ENCODE measurements at places on chromosomes 6 and 20.

DNA sequence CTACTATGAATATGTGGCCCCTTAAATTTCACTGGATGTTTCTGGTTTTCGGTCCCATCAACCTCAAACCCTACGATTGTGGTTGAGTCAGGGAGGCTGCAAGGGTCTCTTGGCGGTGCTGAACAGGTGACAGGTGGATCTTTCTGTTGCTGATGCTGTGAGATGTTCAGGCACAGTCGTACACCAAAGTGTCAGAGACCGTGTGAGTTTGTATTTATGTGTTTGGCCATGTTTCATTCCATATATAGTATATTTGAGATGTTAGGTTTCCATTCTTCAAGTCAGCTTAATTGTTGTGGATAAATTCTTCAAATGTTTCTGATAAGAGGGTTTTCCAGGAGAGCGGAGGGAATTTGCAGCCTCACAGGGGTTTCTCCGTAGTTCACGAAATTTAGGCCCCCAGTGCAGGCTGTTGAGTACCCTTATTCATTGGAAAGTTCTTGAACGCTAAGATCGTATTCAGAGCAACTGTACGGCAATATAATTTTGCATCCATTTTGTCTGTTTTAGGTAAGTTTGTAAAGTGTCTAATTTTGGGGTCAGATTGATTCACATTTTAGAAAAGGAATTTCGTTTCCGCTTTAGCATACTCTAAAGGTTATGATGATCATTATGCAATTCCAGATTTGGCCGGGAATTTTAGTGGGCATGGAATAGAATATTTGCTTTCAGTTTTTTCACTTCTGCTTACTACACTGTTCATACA, 1.2 kb downstream of the TAB2 start:
- no peak for DNase-seq

DNA sequence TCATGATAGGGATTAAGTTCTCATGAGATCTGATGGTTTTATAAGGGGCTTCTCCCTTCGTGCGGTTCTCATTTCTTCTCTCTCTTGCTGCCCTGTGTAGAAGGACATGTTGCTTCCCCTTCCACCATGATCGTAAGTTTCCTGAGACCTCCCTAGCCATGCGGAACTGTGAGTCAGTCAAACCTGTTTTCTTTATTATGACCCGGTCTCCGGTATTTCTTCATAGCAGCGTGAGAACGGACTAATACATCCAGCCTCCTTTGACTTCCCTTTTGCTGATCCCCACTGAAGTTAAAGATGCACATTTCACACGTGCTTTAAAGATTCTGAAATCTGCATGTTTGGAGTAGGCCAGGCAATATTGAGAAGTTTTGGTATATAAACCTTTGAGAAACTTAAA, 543.1 kb downstream of the PRKN start:
- DNase-seq, result peak; percentile 37

DNA sequence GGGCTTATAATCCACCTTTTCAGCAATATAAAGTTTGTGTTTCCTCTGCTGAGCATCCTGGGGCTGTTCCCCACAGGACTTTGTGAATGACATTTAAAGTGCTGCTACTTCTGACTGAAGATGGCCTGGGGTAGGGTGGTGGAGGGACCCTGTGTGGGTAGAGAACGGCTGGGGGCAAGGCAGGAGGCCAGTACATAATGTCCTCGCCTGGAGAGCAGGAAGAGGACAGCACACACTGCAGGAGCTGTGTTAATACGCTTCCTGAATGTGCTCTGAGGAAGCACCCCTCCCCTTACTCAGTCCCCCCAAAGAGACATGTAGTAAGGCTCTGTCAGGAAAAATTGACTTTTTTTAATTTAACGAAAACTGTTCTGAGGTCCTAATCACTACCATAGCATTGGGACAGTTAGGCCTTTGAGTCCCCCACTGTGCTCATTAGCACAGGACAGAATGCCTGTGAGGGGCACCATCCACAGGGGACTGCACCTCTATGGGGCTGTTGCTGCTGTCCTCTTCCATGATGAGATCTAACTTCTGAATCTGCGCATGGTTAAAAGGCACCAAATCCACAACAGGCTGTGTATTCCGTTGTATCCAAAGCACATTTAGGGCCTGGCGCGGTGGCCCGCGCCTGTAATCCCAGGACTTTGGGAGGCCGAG, 68.5 kb downstream of the LYRM4 start:
- DNase-seq, result no peak

GRCh38 chr6:34412016-34412415, 13.9 kb downstream of the RPS10 start:
- no peak for DNase-seq

DNA sequence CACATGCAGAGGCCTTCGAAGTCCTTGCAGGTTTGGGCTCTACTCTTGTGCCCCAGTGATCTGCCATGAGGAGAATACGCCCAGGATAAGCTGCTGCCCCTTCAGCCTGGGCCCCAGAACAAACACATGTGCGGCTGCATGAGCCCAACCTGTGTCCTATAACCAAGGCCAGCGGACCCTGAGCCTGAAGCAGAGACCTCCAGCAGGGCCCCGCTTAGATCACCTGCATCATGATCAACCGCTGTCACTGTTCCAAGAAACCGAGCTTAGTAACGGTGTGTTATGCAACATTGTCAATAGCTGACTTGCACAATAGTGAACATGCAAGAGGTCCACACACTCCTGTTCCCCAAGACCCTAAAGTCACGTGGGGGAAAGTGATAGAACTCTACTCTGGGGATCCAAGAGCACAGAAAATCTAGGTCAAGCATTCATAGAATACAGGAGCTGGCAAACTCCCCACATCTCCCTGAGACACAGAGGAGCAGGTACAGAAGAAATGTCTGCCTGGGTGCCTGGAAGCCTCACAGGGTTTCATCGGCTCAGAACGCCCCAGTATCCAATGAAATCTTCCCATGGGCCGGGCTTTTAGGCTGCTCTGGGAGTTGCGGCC, 136.2 kb downstream of the BMP7 start:
- DNase-seq, result no peak

DNA sequence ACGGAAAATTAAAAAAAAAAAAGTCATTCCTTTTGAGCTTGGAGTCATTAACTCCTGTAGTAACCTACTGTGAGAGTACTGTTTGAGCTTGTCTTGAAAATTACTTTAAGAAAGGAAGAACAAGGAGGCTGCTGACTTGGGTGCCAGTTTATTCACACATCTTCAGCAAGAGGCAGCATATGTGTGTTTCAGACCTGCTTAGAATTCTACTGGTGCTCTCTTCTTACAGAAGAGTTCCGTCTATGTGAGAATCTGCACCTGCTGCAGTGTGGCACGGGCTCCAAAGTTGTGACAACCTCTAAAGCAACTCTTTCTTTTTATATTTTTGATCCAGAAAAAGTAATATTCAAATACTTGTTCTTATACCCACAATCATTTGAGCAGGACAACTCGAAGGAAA, 117.4 kb upstream of the SOX4 start:
- no peak for DNase-seq

- DNase-seq, result no peak
Observed at GRCh38 chr20:48990467-48990866, 55.6 kb upstream of the CSE1L start.

GRCh38 chr20:36275441-36276189, 30.5 kb upstream of the DLGAP4 start:
- no peak for DNase-seq

DNA sequence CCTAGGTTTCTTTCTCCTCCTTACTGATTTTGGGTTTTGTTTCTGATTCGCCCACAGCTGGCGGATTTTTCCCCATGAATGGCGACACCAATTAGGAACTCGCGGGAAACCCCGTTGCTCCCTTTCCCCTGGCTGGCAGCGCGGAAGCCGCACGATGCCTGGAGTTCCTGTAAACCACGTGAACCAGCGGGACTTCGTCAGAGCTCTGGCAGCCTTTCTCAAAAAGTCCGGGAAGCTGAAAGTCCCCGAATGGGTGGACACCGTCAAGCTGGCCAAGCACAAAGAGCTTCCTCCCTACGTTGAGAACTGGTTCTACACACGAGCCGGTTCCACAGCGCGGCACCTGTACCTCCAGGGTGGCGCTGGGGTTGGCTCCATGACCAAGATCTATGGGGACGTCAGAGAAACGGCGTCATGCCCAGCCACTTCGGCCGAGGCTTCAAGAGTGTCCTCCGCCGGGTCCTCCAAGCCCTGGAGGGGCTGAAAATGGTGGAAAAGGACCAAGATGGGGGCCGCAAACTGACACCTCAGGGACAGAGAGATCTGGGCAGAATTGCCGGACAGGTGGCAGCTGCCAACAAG, 3.2 kb upstream of the SEC23B start:
- DNase-seq, result no peak

DNA sequence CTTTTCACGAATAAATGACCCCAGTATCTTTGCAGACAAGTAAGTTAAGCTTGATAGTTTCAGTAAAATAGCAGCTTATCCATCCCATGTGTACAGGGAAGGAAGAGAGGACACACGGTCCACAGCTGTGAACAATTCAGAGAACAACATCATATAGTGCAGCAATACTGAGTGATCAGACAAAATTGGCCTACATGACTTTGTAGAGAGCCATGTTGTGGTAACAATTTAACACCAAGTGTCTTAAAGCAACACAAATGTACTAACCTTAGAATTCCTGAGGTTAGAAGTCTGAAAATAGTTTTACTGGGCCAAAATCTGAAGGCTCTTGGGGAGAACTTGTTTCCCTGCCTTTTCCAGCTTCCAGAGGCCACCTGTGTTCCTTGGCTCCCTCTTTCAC, 12.5 kb downstream of the FAM184A start:
- DNase-seq, result no peak

DNA sequence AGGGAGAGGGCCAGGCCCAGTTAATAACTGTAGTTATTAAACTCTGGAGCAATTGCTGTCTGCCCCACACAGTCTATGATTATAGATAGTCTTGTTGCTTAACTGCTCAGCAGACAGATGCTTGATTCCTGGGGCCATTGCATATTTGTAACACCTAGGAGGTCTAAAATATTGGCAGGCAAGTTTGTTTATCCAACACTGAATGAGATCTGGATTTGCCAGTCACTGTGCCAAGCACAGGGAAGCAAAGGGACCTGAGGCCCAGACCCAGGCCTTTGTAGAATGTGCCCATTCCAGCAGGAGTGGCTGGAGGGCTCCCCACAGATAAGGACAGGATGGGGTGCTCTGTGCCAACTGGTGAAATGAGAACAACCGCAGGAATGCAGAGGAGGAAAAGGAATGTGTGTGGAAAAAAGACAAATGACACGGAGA, 17.6 kb upstream of the ENTPD6 start:
- DNase-seq, result no peak

DNA sequence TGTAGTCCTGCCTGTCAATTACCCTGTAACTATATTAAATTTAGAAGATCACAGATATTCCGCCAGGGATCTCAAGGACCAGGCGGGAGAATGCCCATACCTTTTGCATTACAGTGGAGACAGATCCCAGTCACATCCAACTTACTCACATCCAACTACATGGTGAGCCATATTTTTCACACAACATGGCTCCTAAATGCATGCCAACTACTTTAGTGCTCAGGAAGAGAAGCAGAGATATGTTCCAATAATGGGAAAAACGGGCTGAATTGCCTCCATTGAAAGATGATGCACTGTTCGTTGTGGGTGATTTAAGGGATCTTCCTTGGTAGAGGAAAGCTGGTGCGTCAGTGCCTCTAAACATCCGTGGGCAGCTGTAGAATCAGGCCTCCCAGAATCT, 304.5 kb downstream of the CD83 start:
- DNase-seq, result no peak

DNA sequence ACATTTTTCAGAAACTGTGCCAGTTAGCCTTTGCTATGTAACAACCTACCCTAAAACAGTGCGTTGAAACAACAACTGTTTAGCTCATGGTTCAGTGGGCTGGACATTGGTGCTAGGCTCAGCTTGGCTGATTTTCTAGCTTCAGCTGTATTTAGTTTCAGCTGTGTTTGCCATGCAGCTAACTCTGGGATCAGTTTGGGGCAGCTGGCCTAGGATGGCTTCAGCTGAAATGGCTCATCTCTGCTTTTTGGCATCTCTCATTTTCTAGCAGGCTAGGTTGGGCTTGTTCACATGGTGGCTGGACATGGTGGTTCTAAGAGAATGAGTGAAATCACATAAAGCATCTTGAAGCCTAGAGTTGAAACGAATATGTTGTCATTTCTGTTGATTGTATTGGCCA, 464.2 kb downstream of the QKI start:
- DNase-seq, result no peak

GRCh38 chr6:20565342-20565741, 31.1 kb downstream of the CDKAL1 start:
- no peak for DNase-seq

DNA sequence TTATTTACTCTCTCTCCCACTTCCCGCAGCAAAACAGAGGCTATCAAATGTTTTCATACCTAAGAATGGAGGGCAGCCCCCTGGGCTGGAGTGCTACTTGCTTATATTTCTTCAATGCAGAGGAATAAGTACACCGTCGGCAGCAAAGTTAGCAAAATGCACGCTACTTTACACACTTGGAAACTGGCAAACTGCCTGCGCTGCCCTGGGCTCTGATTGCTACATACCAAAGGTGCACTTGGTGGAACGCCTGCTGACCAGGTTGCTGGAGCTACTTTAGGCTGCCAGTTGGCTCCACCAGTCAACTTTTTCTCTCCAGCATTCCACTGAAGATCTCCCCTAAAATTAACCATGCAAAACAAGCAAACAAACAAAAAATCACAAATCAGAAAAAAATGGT, 62.4 kb downstream of the PRSS35 start:
- DNase-seq, result no peak

DNA sequence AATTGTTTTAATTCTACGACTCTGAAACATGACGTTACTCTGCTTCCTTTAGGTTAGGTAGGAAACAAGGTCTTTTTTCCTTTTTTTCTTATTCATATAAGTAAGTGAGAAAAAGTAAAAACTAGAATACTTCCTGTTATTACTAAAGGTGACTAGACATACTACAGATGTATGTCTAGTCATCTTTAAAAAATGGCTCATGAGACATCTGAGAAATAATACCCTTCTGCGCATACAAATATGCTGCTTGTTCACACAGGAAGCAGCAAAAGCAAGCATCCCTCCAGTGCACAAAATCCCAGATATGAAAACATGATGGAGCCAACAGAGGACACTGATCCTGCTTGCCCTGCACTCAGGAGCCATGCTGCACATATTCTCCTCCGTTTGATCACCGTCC, 699.1 kb downstream of the EPM2A start:
- DNase-seq, result no peak

GRCh38 chr6:107318100-107318736, 141.1 kb downstream of the PDSS2 start:
- no peak for DNase-seq

DNA sequence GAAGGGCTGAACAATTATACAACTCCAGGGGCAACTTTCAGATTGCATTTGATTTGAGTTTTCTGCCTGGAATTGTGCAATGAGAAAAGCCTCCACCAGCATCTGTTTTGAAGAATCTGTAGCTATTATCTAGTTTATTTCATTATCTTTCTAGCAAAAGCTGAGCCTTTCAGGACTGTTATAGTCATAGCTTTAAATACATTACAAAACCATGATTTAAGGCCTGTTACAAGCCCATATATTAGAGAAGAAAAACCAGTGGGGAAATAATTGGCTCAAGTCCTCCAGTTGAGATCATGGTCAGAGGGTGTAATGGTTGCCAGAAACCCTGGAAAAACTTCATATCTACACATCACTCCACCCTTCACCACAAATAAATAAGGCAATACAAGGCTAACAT, 676.2 kb downstream of the HDGFL1 start:
- no peak for DNase-seq

- DNase-seq, result peak; percentile 98
Observed at GRCh38 chr6:53432318-53433161, 83.8 kb upstream of the ELOVL5 start.

Measured in brain pericyte (primary cell).